ENCODE measurements at places on chromosomes 5 and 9.
A peak's percentile ranks its signal among the peaks of the same experiment; 100 is the strongest.

GRCh38 chr5:132001647-132002561, 9.6 kb downstream of the ACSL6 start:
- DNase-seq = no peak

DNA sequence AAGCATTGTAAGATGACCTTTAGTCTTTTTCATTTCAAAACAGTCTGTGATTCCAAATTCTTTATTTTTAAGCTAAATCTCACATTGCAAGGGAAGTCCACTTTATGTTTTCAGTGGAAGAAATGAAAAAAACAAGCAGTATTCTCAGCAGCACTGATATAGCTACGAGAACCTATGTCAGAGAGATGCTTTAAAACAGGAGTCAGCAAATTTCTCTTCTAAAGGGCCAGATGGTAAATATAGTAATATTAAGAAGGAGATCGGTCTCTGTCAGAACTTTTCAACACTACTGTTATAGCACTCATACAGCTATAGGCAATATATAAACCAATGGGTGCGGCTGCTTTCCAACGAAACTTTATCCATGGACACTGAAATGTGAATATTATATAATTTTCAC, 18.7 kb downstream of the IL31RA start:
- no peak for DNase-seq

GRCh38 chr9:79257228-79257781, 314.5 kb upstream of the TLE4 start:
- DNase-seq = no peak

GRCh38 chr5:95283761-95284571, 928 bp downstream of the MCTP1 start:
- no peak for DNase-seq

DNA sequence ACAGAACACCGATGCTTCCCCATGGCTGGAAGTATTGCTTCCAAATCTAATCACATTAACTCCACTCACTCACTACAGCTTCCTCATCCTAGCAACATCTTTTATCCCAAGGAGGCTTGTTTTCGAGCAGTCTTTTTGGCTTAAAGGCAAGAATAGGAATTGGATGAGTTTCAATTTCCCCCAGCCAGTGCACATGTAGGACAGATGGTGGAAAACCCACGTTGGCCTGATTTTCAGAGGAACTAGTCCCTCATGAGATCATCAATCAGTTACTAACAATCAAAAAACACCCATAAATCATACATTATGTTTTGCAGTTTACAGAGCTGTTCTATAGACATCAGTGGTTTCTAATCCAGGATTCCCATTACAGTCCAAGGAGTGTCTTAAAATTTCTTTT, 48.5 kb upstream of the AGXT2 start:
- DNase-seq = no peak

GRCh38 chr9:137853392-137853995, 24.1 kb upstream of the CACNA1B start:
- DNase-seq = no peak

DNA sequence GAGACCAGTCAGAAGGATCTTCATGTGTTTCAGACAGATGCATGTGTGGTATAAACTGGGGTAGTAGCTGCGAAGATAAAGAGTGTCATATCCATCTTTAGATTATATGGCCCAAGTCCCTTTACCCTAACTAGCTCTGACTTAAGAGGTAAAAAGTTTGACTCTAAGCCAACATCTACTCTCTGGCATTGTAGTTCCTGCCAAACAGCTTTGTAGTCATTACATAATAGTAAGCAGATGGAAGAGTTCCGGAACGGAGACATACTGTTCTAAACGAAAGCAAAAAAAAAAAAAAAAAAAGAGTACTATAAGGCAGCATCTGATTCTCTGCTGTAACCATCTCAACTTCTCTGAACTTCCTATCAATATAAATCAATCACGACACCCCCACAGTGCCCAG, 48.8 kb downstream of the CEMIP2 start:
- DNase-seq = no peak

- DNase-seq = no peak
Measured at GRCh38 chr5:122908662-122909061, 63.2 kb downstream of the SNX24 start.

DNA sequence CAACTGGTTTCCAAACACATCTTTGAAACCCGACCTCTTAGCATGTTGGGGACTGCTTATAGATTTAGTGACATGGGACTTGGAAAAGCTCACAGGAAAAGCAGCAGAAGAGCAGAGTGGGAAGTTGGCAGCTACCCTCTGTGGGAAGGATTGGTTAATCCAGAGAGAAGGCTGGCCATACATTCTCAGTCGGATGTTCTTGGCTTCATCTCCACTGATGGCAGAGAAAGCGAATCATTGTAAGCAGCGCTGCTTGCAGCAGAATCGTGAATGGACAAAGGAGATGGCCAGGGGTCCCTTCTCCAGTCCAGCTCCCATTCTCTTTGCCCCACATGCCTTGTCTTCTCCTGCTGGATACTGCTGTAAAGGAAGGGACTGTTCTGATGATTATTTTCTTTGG, 62.7 kb downstream of the MEGF10 start:
- DNase-seq = no peak

- no peak for DNase-seq
Measured at GRCh38 chr5:6505416-6505755, 56.7 kb downstream of the UBE2QL1 start.

GRCh38 chr9:110579034-110579861, at the start of gene SVEP1:
Gene SVEP1 (minus strand): TSS chr9:110579741. CDS start chr9:110579543, 198 bp downstream.
- no peak for DNase-seq

DNA sequence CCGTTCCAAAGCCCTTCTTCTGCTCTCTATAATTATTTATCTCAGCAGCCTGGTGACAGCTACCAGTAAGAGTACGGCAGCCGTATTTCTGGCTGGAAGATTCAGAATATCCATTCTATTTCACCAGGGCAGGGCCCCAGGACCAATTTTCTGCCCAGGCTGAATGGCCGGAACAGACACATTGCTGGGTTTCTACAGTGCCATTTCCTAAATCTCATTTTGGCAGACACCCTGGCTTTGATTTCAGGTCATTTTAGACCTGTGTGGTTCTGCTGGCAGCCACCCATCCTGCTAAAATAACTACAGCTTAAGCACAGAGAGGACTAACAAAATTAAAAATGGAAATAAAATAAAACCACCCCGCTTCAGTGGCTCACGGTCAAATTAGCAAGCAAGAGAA, 95.0 kb downstream of the CRB2 start:
- no peak for DNase-seq

GRCh38 chr5:143192191-143192900, 211.1 kb downstream of the NR3C1 start:
- DNase-seq = no peak

DNA sequence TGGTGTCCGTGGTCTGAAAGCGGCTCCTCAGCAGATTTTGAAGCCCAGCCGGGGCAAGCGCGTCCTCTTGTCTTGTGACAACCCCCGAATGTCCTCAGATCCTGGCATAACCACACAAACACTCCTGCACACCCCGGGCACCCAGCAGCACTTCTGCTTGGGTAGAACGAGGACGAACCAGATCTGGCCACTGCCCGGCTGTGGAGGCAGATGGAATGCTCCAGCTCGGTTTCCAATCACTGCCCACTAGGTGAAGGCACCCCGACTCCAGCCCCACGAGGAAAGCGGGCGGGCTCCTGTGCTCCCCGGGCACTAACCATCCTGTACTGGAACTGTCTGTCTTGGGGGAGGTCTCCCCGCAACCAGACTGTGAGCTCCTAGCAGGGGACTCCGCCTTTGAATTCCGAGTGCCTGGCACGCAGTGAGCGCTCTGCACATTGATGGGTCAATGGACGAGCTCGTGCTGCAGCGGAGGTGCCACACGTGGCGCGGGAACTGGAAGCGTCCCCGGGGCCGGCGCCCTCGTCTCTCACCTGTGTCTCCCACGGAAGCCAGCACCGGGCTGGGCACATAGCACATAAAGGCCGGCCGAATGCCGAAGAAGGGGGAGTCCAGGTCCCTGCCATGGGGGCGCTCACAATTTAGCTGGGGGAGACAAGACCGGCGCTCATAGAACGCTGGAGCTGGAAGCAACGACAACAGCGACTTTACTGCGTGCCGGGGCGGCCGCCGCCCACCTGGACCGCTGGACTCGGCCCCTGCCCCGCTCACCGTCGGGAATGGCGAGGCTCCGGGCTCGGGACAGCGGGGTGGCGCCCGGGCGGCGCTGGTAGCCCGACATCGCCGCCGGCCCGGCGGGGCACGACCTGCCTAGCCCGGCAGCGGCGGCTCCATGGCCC, 608 bp downstream of the ENTR1 start:
- no peak for DNase-seq

DNA sequence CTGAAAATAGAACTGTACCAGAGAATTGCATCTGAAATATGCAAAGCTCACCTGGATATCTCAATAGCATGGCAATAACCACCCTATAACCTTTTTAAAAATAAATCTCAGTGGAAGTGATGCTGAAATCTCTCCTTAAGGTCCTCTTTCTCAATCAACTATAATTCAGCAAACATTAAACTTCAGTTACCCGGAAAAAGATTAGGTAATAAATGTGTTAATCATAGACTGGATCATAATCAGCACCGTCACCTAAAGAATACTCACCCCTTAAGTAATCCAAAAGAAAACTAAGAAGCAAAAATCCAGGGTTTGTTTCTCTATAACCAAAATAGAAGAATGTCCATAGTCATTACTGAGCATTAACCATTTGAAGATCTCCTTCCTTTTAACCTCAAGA, 44.3 kb upstream of the DENND4C start:
- no peak for DNase-seq

DNA sequence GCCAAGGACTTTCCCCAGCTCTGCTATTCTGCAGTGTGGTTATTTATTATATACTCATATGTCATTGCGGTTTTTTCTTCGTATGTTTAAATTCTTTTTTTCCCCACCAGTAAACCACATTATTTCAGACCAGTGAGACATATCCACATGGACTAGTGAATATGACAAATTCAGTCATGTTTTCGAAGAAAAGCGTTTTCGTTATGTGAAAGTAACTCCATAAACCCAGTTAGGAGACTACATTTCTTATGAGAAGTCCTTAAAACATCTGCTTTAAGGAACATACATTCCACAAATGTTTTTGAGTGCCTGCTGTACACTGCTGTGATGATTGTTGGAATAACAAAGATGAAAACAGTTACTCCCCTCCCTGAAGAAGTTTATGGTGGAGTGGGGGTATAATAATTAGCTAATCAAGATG, 591.8 kb upstream of the CLINT1 start:
- DNase-seq = no peak

DNA sequence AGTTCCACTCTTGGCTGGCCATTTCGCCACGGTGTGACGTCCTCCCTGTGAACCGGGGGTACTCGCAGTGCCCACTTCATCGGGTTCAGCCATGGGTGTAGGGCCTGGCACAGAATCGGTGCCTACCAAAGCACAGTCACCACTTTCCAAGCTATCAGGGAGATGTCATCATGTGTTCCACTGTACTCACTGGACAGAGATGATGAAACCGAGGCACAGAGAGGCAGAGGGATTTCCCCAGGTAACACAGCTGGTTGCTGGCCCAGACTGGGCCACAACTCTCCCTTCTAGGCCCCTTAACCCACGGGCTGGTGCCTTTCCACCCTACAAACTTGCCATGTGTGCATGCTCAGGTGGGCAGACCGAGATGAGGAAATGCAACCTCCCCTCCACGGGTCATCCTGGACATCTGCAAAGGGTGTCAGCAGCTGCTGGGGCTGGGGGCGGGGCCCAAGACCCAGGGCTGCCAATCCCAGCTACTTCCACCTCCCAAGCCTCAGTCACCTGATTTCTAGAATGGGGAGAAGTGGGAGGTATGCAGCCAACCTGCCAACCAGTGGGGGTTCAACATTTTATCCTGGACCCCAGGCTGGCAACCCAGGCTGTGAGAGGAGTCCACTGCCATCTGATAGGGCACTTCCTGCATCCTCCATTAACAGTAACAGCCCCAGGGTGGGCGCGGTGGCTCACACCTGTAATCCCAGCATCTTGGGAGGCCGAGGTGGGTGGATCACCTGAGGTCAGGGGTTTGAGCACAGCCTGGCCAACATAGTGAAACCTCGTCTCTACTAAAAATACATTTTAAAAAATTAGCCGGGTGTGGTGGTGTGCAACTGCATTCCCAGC, 893 bp upstream of the SH2D3C start:
- DNase-seq = peak; percentile 31

GRCh38 chr5:1417586-1418225, 27.5 kb downstream of the SLC6A3 start:
- DNase-seq = no peak

- no peak for DNase-seq
Measured at GRCh38 chr9:98227883-98228282, 27.6 kb downstream of the TBC1D2 start.

DNA sequence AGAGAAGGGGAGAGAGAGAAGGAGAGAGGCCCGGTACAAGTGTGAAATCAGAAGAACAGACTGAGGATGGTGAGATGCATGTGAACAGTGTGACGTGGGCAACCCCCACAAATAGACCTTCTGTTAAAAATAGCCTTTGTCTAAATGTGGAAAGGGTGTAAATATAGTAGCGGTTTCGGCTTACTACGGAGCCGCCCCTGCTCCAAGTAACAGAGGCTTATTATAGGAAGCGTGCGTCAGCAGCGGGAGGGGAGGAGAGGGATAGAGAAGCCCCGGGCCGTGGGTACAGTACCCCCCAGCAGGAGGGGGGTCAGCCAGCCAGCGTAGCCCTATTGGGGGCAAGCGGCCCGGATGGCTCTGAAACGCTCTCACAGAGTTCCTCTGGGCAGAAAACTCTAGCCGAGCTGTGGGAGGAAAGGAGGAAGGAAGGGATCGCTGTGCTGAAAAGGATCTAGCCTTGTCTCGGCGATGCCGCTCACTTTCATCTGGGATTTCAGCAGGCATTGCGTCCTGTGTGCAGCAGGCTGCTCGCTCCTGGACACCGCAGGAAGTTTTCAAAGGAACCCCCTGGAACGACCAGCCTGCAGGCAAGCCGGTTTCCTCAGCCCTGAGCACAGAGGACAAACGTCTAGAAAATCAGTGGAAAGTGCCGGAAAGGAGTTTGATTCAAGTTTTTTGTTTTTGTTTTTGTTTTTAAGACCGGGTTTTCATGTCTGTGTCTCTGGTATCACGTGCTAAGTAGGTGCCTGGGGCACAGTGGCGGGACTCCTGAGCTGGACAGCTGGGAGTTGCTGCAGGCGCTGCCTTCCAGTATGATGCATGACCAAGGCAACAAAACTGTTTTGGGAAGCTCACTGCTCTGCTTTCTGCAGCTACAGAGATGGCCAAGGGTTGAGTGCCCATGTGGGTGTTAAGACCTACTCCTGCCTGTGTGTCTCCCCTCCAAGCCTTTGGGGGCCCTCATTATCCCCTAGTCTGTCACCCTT, 146.6 kb downstream of the SEC61B start:
- no peak for DNase-seq

DNA sequence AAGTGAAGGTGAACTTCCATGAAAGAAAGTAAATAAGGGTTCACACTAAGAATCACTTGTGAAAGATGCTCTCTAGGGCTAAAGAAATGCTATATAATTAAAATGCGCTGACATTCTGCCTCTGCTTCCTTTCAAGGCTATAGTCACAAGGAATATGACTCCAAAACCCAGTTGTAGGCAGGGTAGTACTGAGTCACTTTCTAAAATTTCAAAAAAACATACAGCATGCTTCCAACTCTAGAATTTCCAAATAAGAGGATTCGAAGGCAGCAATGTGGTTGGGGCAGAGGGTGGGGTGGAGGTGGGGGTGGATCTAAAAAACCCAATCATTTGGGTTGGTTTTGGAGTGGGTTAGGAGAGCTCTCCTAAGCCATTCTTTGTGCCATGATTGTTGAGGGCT, 84.6 kb downstream of the HMHB1 start:
- no peak for DNase-seq

Measured in stimulated activated CD8-positive, alpha-beta memory T cell treated with anti-CD3 and anti-CD28 coated beads, Interleukin-4, amount 100 ng/mL, for 1 hour (primary cell).